Stimulated activated naive B cell treated with anti-CD40 and anti-IgM and Interleukin-4, amounts not matched to agents 10 μg/mL and 1 μg/mL and 100 μg/mL, for 72 hours (primary cell): ENCODE measurements at places on chromosomes 12 and 14.
A peak's percentile ranks its signal among the peaks of the same experiment; 100 is the strongest.

DNA sequence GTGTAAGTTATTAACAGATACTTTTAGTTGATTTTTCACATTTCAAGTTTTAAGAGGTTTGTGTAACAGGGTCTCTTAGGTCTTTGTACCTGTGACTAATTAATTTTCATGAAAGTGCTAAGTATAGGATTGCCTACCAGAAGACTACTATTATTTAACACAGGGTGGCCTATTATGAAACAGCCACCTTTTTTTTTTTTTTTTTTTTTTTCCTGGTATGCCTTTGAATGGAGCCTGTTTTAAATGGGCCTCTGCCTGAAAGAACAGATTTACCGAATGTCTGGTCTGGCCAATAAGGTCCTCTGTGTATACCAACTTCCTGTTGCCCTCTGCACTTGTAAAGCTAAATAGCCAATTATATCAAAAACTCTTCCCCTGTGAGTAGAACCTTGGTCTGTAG lies 62.5 kb downstream of the SLC38A6 start:
- H3K27ac ChIP-seq, result no peak overlapping the region
- no peak for DNase-seq
- no peaks in the 10 kb centered on the region for H3K36me3 ChIP-seq
- no peak overlapping the region for H3K4me3 ChIP-seq
- no peaks in the 10 kb centered on the region for H3K4me1 ChIP-seq
- no peaks in the 10 kb centered on the region for H3K27me3 ChIP-seq

GRCh38 chr14:20723488-20723887 lies 22.2 kb upstream of the EDDM3A start:
- H3K4me3 ChIP-seq, result peak overlapping the region; percentile 8
- H3K4me1 ChIP-seq, result peaks cover 82% of the 10 kb centered on the region
- peaks cover 5% of the 10 kb centered on the region for H3K36me3 ChIP-seq
- no peaks in the 10 kb centered on the region for H3K27me3 ChIP-seq
- H3K27ac ChIP-seq, result no peak overlapping the region

GRCh38 chr12:109553483-109553882 lies 19.8 kb downstream of the MMAB start:
- peaks cover 13% of the 10 kb centered on the region for H3K27me3 ChIP-seq
- no peak overlapping the region for H3K4me3 ChIP-seq
- peaks cover 12% of the 10 kb centered on the region for H3K36me3 ChIP-seq
- H3K4me1 ChIP-seq, result no peaks in the 10 kb centered on the region
- no peak overlapping the region for H3K27ac ChIP-seq

DNA sequence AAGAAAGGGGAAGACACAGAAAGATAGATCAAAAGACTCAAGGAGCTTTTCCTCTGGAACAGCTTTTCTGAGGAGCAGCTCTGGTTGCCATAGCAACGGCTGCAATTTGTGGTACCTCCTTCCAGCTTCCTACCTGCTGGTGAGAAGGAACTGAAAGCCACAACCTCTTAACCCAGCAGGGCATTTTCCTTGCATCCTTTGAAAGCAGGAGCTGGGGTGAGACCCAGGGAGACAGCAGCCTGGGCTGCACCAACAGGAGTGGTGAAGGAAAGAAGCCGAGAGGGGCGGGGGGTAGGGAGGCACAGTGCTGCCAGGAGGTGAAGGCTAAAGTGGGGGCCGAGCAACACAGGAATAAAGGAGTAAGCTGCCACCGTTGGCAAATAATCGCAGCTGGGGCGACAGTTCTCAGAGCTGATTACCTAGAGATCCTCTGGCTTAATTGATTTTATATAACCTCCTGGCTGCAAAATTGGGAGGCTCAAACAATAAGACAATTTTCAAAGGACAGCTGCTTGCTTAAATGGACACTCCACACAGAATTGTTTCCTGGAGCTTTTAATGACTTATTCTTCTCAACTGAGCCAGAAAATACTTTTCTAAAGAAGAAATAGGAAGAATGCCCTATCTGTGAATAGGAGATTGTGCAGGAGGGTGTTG lies 129.4 kb downstream of the RPAP3 start:
- H3K36me3 ChIP-seq, result no peaks in the 10 kb centered on the region
- H3K4me3 ChIP-seq, result no peak overlapping the region
- H3K4me1 ChIP-seq, result peaks cover 3% of the 10 kb centered on the region
- H3K27me3 ChIP-seq, result peaks cover 23% of the 10 kb centered on the region
- no peak overlapping the region for H3K27ac ChIP-seq
- DNase-seq, result no peak

DNA sequence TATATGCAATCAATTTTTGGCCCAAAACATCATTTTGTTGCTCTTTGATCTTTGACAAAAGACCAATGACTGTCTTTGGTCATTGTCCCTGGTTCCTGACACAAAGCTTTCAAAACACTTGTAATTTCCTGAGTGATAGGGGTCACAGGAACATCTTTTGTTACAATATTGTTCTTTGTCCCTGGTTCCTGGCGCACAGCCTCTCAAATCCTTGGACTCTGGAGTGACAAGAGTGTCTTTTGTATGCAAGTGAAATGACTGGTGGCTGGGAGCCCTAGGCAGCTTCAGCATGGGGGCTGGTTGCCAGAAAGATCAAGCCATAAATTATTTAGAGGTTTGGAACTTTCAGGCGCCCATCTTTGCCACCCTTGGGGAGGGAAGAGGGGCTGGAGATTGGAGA lies 53.9 kb downstream of the DNAH10 start:
- peaks cover 1% of the 10 kb centered on the region for H3K4me1 ChIP-seq
- no peak overlapping the region for H3K27ac ChIP-seq
- peaks cover 15% of the 10 kb centered on the region for H3K27me3 ChIP-seq
- H3K36me3 ChIP-seq, result no peaks in the 10 kb centered on the region

DNA sequence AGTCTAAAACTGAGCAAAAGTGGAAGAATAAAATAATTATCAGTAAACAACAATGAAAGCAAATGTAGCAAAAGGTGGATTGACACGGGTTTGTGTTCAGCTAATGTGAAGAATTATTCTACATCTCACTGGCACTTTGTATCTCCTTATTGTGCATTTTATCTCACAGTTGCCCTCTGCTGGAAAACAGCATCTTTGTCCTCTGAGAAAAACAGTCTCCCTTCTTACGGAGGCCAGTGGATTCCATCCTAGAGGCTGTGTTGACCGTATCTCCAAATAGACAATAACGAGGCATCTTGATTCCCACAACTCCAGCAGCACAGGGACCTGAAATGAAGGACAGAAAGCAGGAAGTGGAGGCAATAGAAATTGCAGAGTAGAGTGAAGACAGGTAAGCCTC lies 51.3 kb upstream of the PLBD1 start:
- H3K4me1 ChIP-seq, result peaks cover 48% of the 10 kb centered on the region
- H3K4me3 ChIP-seq, result no peak overlapping the region
- DNase-seq, result no peak
- peaks cover 4% of the 10 kb centered on the region for H3K36me3 ChIP-seq

- H3K4me1 ChIP-seq, result peaks cover under 1% of the 10 kb centered on the region
- H3K36me3 ChIP-seq, result no peaks in the 10 kb centered on the region
- no peak overlapping the region for H3K27ac ChIP-seq
- no peak for DNase-seq
- no peak overlapping the region for H3K4me3 ChIP-seq
These were observed 8.7 kb downstream of the KLRC4 start for GRCh38 chr12:10400829-10401228.

DNA sequence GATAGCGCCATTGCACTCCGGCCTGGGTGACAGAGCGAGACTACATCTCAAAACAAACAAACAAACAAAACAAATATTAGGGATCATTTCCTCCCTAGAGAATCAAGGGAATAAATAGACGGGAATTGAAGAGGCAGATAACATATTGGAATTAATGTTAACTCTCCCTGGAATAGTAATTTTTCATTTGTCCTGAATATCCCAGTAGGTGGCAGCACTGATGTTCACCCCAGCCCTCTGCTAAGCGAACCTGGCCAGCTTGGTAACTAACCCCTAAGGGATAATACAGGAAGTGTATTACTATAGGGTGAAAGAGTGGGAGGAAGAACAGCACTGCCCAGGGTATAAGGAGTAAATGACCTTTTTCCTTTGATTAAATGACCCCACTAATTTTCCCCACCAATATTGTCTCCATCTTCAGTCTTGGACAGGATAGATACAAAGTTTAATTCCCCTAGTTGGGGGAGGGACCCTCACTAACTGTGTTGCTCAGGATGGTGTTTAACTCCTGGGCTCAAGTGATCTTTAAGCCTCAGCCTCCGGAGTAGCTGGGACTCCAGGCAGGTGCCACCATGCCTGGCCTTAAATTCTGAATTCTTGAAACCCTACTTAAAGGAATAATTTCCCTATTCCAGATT lies 40.5 kb downstream of the SLC2A14 start:
- no peak for DNase-seq
- H3K27me3 ChIP-seq, result peaks cover 3% of the 10 kb centered on the region
- H3K36me3 ChIP-seq, result no peaks in the 10 kb centered on the region
- H3K4me1 ChIP-seq, result peaks cover 1% of the 10 kb centered on the region
- H3K27ac ChIP-seq, result no peak overlapping the region

- H3K27ac ChIP-seq, result no peak overlapping the region
- no peaks in the 10 kb centered on the region for H3K27me3 ChIP-seq
- no peak for DNase-seq
- no peaks in the 10 kb centered on the region for H3K4me1 ChIP-seq
These were observed 49.0 kb downstream of the MSRB3 start for GRCh38 chr12:65327207-65328076.

GRCh38 chr12:6280053-6280469 lies 30.4 kb upstream of the PLEKHG6 start:
- H3K27ac ChIP-seq, result no peak overlapping the region
- no peak overlapping the region for H3K4me3 ChIP-seq
- H3K4me1 ChIP-seq, result peaks cover 4% of the 10 kb centered on the region

DNA sequence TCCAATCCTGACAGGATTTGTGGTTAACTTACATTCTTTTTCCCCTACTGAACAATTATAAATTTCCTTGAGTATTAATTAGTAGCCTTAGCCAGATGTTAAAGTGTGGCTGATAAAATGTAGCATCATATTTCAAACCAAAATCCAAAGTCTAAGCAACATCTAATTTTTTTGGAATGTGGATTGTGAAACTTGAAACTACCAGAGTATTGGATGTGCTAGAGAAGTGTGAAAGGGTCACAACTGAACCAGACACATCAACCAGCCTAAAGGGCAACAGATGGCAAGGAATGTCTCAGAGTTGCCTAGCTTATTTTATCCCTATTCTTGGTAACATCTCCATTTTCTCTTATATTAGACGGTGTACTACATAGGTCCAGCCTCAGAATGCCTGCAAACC lies 153.1 kb upstream of the DCN start:
- no peaks in the 10 kb centered on the region for H3K4me1 ChIP-seq
- no peak for DNase-seq
- H3K36me3 ChIP-seq, result no peaks in the 10 kb centered on the region
- no peak overlapping the region for H3K27ac ChIP-seq
- H3K27me3 ChIP-seq, result peaks cover 16% of the 10 kb centered on the region

DNA sequence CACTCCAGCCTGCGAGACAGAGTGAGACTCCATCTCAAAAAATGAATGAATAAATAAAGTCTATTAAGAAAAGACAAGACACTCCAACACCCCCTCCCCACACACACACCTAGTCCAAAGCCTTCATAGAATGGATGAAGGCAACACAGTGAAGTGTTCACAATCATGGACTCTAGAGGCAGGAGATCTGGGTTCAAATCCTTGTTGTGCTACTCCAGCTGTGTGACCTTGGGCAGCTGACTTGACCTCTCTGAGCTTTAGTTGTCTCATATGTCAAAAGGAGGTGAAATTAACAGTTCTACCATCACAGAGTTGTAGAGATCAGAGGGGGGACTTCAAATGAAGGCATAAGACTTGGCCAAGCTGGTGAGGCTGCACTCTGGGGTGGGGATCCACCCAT lies 95.8 kb upstream of the MAP1LC3B2 start:
- H3K27me3 ChIP-seq, result no peaks in the 10 kb centered on the region
- H3K4me3 ChIP-seq, result no peak overlapping the region
- H3K27ac ChIP-seq, result no peak overlapping the region
- H3K36me3 ChIP-seq, result no peaks in the 10 kb centered on the region
- no peak for DNase-seq

GRCh38 chr12:457676-458075 lies 2.1 kb upstream of the B4GALNT3 start:
- H3K4me1 ChIP-seq, result peaks cover 6% of the 10 kb centered on the region
- peaks cover 40% of the 10 kb centered on the region for H3K27me3 ChIP-seq
- no peak overlapping the region for H3K27ac ChIP-seq
- H3K4me3 ChIP-seq, result no peak overlapping the region
- no peak for DNase-seq

GRCh38 chr14:69860221-69860620 lies 19.0 kb upstream of the SMOC1 start:
- peaks cover 23% of the 10 kb centered on the region for H3K27me3 ChIP-seq
- no peaks in the 10 kb centered on the region for H3K4me1 ChIP-seq
- DNase-seq, result no peak
- H3K4me3 ChIP-seq, result no peak overlapping the region

- H3K27me3 ChIP-seq, result no peaks in the 10 kb centered on the region
- H3K4me3 ChIP-seq, result no peak overlapping the region
- H3K36me3 ChIP-seq, result no peaks in the 10 kb centered on the region
- H3K4me1 ChIP-seq, result peaks cover 5% of the 10 kb centered on the region
- no peak for DNase-seq
These were observed 40.8 kb upstream of the SPTLC2 start for GRCh38 chr14:77657280-77657679.

DNA sequence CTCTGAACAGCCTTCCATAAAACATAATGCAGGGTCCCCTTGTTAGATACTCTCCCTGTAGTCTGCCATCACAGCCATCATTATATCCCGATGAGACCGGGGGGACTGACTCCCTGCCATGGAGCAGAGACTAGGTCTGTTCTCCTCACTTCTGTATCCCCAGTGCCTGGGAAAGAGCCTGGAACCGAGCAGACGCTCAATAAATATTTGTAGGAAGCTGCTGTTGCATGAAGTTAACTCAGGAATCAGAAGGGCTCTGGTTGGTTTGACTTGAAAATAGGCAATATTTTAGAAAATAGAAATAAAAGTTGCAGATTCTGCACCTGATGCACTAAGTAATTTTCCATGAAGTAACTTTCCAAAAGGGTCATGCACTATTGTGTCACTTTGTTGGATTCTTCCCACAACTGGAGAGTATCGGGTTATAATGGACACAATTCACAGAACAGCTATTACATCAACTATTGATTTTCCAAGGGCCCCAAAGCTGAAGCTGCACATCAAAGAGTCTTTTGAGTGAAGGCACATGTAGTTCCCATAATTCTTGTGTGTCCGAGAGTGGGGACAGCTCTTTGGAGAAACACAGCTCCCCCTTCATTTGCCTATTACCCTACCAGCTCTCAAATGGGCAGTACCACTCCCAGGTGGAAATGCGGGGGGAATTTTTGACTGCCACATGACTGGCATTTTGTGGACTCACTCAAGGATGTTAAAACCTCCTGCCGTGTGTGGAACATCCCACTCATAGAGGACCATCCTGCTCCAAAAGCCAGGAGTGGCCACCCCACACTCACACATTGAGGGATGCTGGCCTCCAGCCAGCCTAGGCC lies 18.8 kb downstream of the CLMN start:
- no peak overlapping the region for H3K4me3 ChIP-seq
- H3K4me1 ChIP-seq, result peaks cover 41% of the 10 kb centered on the region
- H3K27ac ChIP-seq, result no peak overlapping the region
- no peak for DNase-seq
- H3K36me3 ChIP-seq, result peaks cover 2% of the 10 kb centered on the region
- no peaks in the 10 kb centered on the region for H3K27me3 ChIP-seq

GRCh38 chr14:85165094-85165493 lies 364.9 kb upstream of the FLRT2 start:
- no peak overlapping the region for H3K4me3 ChIP-seq
- no peaks in the 10 kb centered on the region for H3K36me3 ChIP-seq
- DNase-seq, result no peak
- no peaks in the 10 kb centered on the region for H3K27me3 ChIP-seq
- H3K4me1 ChIP-seq, result no peaks in the 10 kb centered on the region
